ENCODE measurements at places on chromosomes 5 and 9. TPM values are rescaled to one million over a fixed set of nuclear protein-coding genes. Genes with fewer than 3 reads are reported as not detected.

GPR151 gene
- polyA plus RNA-seq: 0.03 TPM

SLIT3 gene
- polyA plus RNA-seq: 1.2 TPM

FAM221B gene
- polyA plus RNA-seq: 0.03 TPM

PLCXD3 gene
- under 0.01 TPM for polyA plus RNA-seq

CSF1R gene
- polyA plus RNA-seq: not detected

TPPP gene
- 0.36 TPM for polyA plus RNA-seq

IL5 gene
- not detected for polyA plus RNA-seq

SPATA31D4 gene
- not detected for polyA plus RNA-seq

WNT8A gene
- polyA plus RNA-seq: not detected

ZNF618 gene
- 11.2 TPM for polyA plus RNA-seq

GNA14 gene
- 6.3 TPM for polyA plus RNA-seq

FRMD3 gene
- polyA plus RNA-seq: 0.15 TPM

IL6ST gene
- 0.82 TPM for polyA plus RNA-seq

EQTN gene
- polyA plus RNA-seq: 0.23 TPM
